ENCODE measurements at places on chromosomes 6 and 20.

DNA sequence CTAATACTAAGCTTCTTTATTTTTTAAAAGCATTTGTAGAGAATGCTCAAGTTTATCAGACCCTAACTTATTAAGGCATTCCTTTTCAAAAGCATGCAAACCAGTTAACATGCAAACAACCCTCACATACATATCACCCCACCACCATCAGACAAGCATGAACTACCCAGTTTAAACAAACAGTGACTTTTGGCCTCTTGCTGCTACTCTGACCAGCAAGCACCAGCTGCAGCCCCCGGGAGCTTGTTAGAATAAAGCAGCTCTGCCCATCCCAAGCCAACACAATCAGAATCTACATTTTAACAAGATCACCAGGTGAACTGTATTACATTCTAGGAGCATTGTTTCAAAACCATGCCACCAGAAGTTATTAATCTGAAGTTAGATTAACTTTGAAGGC lies 5.9 kb upstream of the NUP153 start:
- DNase-seq = no peak

DNA sequence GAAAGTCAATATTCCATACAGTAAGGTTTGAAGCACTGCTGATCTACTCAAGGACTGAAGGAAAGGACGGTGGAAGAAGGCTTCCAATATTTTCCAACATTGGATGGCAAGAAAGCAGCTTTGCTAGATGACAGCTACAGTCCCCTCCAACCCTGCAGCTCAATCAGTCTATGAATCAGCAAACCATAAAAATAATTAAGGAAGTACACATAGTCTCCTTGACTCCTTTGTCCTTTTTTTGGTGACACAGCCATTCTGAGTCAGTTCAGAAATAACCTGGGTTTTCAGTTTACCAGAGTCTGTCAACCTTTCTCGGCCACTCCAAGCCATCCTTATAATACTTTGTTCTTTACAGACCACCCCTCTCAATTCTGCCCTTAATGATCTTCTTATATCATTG lies 232.5 kb downstream of the IBTK start:
- no peak for DNase-seq

DNA sequence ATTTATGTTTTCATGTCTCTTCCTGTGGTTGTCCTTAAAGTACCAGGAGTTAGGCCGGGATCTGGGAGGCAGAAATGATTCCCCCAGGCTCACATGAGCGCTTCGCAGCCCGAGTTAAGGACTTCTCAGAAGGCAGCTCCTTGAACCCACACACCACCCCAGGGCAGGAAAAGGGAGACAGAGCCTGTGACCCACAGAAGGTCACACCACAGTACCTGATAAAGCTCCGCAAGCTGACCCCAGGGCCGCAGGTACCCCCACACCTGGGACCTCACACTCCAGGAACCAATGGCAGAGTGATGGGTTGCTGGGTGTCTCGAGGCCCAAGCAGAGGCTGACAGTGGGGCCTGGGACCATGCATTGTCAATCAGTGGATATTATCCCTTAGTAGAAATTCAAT lies 207.6 kb downstream of the CDH4 start:
- DNase-seq = no peak

GRCh38 chr6:36917541-36918193 lies 31.9 kb downstream of the C6orf89 start:
- no peak for DNase-seq

DNA sequence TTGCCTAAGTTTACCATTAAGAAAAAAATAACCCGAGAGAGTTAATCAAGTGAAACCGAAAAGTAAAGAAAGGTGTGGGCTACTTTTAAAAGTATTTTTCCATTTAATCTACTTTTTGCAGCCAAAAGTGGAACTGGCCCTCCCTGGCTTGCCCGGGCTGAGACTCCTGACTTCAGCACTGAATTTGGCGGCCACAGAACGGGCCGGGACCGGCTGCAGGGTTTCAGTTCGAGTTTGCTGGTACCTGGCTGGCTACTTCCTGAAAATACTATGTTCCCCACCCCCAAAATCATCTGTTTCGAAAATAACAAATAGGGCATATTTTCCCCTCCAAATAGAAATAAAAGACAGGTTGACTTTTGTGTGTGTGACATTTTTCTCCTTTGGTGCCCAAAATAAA lies 173.4 kb upstream of the EXOC2 start:
- DNase-seq = no peak

- no peak for DNase-seq
These were observed 303.7 kb downstream of the UTRN start for GRCh38 chr6:144588697-144589325.

DNA sequence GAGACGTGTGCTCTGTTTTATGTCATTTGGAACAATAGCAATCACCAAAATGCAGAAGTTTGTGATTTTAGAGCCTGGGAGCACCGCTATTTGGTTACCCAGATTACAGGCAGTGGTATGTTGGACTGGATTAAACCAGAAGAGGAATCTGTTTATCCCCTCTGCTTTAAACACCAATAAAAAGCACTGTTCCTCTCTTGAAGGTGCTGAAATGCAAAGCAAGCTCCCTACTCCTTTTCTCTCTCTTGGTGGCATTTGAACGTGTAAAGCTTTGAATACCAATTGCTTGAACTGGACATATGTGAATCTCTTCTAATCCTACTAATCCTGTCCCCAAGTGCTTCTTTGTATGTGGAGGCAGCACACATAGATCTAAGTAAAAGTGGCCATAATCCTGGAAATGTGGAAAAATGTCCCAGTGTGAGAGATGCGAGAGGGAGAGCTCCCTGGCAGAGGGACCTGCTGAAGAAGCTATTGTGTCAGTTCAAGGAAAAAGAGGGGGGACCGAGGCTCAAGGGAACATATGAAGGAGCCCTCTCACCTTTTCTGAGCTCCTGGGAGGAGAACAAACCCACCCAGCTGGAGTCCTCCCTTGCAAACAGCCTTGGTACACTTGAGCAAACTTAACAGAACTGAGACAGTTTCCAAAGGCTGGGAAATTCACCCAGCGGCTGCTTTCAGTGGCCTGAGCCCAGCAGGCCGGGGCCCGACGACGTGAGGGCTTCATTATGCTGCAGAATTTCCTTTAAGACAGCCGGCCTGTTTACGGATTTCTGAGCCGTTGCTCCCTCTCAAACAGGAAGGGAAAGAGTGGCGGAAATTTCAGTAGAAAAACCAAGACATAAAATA lies 18.8 kb upstream of the OLIG3 start:
- DNase-seq = no peak

DNA sequence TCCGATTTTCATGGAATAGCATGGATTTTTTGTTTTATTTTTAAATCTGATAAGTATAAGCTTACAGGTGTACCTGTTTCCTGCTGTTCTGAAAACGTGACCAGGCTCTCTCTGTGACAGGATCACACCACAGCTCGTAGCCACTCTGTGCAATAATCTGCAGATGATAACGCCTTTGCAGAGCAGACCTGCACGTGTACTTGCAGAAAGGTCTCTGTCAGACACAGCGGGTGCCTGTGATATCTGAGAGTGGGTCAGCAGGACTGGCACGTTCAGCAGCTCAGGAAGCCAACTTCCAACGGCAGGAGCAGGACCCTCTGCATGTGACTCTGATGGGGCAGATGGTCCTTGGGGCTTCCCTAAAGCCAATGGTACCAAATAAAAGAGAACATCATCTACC lies 68.6 kb upstream of the HDDC2 start:
- DNase-seq = no peak

DNA sequence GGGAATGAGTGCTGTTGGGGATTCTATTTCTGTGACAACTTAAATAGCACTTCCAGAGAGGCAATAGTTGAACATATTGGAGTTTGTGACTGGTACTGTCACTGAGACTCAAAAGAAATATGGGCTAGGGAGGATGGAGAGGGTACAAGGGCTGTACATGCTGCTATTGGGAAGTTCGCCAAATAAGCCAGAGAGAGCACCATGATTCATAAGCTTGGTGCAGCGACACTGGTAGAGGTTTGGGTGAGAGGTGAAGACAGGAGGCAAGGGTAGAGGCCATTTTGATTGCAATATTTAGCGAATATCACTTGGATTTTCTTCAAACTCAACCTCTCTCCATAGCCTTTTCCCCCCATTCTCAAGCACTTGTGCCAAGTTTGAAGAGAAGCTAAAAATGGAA lies 214.3 kb downstream of the OGFRL1 start:
- no peak for DNase-seq

DNA sequence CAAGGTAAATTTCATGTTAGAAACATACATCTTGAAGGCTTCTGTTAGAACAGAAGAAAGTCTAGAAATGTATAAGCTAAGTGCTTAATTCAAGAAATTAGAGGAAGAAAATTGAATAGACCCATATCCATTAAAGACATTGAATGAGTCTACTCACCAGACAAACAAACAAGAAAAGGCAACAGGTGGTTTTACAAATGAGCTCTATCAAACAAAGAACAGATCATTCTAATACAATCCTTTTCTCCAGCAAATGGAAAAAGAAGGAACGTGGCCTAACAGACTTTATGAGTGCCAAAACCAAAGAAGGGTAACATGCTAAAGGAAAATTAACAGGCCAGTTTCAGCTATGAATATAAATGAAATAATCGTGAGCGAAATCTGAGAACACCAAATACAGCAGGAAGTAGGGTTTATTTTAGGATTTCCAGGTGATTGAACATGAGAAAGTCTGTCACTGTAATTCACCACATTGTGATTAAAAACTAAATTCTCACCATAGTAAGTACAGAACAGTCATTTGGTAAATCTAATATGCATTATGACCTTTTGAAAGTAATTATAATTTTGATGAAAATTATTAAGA lies 22.6 kb downstream of the MTHFD1L start:
- DNase-seq = no peak

- DNase-seq = no peak
These were observed 36.1 kb upstream of the PTCHD4 start for GRCh38 chr6:48147051-48147450.

DNA sequence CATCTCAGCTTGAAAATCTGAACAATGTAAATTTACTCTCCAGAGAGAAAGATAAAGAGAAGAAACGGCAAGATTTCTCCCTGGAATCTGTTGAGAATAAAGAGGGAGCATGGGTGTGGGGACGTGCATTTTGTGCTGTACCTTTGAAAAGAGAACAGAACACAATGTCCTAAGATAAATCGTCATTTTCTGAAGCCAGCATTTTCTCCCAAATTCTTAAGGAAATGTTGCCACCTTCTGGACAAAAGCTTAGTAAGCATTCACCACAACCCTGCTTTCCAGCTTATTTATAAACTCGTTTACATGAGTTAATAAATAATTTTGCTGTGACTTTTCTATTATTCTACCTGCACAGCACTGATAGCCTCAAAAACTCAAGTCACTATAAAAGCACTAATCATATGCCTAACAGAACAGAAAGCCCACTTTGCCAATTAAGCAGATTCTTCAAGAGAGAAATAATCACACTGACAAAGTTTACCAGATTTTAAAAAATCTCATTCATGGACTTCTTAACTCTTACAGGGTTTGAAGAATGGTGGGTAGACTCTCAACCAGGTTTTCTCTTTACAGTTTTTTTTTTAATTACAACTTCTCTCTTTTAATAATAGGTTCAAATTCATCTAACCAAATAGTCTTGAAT lies 155.8 kb downstream of the MBOAT1 start:
- peak; percentile 45 for DNase-seq

DNA sequence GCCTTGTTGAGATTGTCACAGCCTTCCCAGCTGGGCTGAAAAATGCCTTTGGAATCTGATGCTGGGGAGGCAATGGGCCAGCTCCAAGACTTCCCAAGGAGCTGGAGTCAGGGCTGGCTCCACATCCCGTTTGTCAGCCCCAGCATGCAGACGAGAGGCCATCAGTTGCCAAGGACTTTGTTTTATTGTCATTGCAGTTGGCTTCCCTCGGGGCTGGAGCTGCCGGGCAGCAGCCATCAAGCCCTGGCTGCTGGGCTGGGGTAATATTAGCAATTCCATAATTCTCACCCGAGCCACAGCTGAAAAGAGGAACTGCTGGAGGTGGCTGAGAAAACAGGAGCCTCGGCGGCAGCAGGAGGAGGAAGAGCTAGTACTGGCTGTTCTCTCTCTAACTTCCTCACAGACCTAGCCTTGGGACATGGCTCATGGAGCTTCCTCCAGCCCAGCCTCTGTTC lies 182.5 kb downstream of the CDC5L start:
- no peak for DNase-seq

GRCh38 chr6:162068340-162068739 lies 659.2 kb downstream of the PRKN start:
- DNase-seq = no peak

DNA sequence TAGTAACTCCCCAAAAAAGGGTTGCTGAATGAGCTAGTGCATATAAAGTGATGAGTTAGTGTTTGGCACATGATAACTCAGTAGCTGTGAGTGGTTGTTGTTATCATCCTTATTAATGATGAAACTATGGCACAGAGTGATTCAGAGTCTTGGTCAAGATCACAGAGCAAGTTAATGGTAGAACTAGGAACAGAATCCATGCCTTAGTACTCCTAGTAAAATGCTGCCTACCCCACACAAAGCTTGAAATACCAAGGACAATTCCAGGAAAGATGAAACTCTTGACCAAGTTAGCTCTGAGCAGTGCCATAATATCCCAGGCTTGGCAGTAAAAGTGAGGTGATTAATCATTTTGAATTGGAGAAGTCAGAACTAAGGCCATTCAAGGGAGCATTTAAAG lies 109.1 kb upstream of the ENPP5 start:
- no peak for DNase-seq

- no peak for DNase-seq
These were observed 646 bp downstream of the HMGA1 start for GRCh38 chr6:34237316-34237721.

GRCh38 chr6:14315353-14315752 lies 197.8 kb downstream of the CD83 start:
- no peak for DNase-seq

GRCh38 chr6:30130887-30131862 lies 4.8 kb upstream of the TRIM40 start:
- DNase-seq = peak; percentile 50

- no peak for DNase-seq
These were observed 85.1 kb downstream of the AGPAT4 start for GRCh38 chr6:161188547-161189465.

- DNase-seq = no peak
These were observed 7.2 kb upstream of the CHMP4B start for GRCh38 chr20:33803921-33804337.

GRCh38 chr6:157056275-157056674 lies 267.0 kb downstream of the TMEM242 start:
- no peak for DNase-seq

- DNase-seq = no peak
These were observed 143.2 kb downstream of the CEBPB start for GRCh38 chr20:50333812-50334211.

DNA sequence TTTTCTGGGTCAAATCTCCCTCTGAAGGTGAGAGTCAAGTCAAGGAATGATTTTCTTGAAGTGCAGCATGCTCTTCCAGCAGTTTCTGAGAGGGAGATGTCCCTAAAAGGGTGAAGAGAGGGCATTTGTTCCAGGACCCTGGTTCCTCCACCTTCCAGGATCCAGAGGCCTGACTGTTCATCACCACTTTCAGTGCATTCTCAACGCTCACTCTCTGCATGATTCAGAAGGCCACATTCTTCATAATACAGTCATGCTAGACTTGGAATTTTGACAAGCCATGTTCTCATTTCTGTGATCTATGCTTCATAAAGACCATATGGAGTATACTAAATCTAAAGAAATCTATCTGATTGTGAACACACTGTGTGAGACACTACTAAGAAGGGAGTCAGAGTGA lies 85.1 kb downstream of the PDE7B start:
- DNase-seq = no peak

GRCh38 chr20:49705358-49705757 lies 8.3 kb downstream of the B4GALT5 start:
- DNase-seq = no peak

Measured in left renal cortex interstitium (tissue), 4 donors.